ENCODE measurements at places on chromosomes 2 and 18. TPM values are rescaled to one million over a fixed set of nuclear protein-coding genes. Genes with fewer than 3 reads are reported as not detected.

HRH4 gene
- total RNA-seq: under 0.01 TPM

GBX2 gene
- not detected for total RNA-seq

PROC gene
- total RNA-seq: not detected

CAPN14 gene
- under 0.01 TPM for total RNA-seq

IL18R1 gene
- total RNA-seq: 1.5 TPM

SLC5A7 gene
- total RNA-seq: not detected

CCDC74B gene
- total RNA-seq: 6.5 TPM

Data from smooth muscle cell of bladder (primary cell).